ENCODE measurements at places on chromosomes 5 and 9.

GRCh38 chr5:33227746-33228145 lies 213.0 kb upstream of the TARS1 start:
- no peak for DNase-seq

DNA sequence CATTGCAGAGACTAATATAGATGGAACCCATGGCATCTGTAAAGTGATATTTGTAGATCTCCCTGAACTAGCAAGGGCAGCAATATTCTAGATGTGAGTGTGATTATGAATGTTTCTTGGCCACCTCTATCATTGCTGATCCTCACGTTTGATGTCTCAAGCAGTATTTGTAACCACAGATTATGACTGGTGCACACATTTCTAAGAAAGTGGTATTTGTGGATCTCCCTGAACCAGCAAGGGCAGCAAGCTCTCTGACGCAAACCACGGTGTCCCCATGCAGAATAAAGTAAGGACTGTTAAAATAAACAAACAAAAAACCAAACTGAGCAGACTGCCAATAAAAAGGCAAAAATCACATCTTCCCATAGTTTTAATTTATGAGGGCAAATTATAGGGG lies 301.3 kb downstream of the CSNK1G3 start:
- no peak for DNase-seq

DNA sequence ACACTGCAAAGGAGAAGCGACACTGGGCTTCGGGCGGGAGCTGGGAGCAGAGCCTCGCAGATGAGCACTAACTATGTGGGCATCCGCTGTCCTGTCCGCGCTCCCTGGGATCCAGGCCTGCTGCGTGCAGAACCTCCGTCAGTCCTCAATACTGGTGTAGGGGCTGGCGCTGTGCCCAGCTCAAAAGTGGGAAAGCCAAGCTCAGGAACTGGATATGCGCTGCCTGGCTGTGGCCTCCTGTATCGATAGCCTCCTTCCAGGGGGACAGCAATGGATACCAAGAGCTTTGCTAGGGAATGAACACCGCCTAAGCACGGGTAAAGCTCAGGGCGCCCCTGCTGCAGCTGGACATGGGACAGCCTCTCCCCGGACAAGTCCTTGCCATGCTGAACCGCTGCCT lies 270.4 kb downstream of the NSG2 start:
- DNase-seq, result no peak

- no peak for DNase-seq
Measured at GRCh38 chr5:28632607-28633006, 1594.2 kb upstream of the CDH9 start.

DNA sequence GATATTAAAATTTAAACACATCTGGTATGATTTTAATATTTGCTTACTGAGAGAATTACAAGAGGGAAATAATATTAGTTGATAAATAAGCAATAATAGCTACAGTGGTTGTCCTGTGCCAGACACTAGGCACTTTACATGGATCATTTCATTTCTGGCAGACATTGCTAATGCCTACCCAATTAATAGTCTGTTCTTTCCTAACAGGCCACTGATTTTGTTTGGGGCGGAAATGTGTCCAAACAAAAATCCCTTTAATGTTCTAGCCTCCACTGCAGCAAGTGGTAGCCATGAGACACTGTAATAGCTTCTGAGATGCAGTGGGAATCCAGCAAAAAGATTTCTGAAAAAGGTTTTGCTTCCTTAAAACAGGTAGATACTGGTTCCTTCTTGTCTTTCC lies 527.4 kb downstream of the CSNK1G3 start:
- no peak for DNase-seq

- no peak for DNase-seq
Measured at GRCh38 chr5:157710882-157711281, 20.3 kb upstream of the THG1L start.

DNA sequence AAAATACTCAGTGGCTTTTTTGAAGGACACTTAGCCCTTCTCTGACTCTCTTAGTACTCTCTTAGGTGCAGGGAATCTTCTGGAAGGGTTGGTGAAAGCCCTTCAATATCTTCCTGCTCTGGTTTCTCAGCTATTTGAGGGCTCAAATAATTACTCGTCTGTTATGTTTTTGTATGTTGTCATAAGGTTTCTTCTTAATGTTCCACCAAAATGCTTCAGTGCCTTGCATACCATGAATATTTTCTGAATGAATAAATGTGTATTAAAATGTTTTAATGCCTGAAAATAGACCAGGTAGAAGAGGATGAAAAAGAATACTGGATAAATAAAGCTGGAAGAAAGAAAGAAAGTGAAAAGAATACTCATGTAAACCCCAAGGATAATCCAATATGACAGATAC lies 124.3 kb downstream of the STK32A start:
- DNase-seq, result no peak

GRCh38 chr9:94630281-94630680 lies 9.0 kb downstream of the FBP1 start:
- no peak for DNase-seq

- DNase-seq, result no peak
Measured at GRCh38 chr9:8371686-8372085, 572.1 kb upstream of the DMAC1 start.

GRCh38 chr5:123012321-123012720 lies 24.2 kb downstream of the PPIC start:
- no peak for DNase-seq

- no peak for DNase-seq
Measured at GRCh38 chr5:142722896-142723295, 37.0 kb upstream of the FGF1 start.

DNA sequence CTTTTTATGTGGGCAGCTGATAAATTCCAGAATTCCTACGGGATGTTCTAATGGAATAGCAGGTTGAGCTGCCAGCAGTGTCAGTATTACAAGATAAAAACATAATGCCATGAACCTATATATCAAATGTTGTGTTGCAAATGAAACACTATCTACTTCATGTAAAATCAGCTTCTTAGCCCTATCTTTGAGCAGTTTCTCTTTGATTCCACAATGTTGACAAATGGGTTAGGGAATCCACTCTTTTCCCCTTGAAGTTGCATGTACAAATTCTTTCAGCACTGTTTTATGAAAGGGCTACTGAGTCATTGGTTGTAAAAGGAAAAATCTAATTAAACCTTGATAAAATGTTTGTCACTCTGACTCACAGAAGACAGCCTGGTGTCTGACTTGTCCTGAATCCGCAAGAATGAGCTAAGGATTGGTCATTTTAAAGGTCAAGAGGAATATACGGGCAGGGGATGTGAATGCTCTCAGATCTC lies 950.6 kb upstream of the NUDT12 start:
- no peak for DNase-seq

DNA sequence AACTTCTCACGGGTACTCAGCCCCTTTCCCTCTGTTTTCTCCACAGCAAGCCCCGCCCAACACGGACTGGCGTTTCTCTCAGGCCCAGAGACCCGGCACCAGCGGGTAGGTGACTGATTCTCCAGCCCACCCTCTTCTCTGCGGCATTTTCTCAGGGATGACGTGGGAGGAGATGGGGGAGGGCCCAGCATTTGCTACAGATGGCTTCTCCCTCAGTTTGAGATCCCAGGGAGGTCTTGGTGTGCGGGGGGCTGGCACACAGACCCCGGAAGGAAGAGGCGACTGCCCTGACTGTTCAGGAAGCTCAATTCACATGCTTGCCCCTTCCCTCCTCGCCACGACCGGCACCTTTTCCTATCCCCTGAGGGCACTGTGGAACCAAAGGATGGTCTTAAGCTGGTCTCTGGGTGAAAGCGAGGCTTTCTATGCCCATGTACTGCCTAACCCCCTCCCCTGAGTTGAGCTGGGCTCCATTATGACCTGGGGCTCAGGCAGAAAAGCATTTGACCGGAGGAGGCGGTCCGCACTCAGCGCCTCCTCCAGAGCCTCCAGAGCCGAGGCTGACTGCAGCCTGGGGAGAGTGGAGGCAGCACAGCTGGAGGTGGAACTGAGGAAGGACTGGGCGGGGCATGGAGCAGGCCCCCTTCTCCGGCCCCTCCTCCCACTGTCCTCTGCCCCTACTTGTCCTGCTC lies 6.0 kb downstream of the PCDHGC5 start:
- DNase-seq, result no peak
